ENCODE measurements at places on chromosomes 13 and 19. TPM values are rescaled to one million over a fixed set of nuclear protein-coding genes. Genes with fewer than 3 reads are reported as not detected.

SLITRK5 gene
- total RNA-seq, result 0.38 TPM

NOTCH3 gene
- 0.23 TPM for total RNA-seq

PCSK4 gene
- total RNA-seq, result 3.1 TPM

PTPRH gene
- not detected for total RNA-seq

LILRA2 gene
- 0.35 TPM for total RNA-seq

LACC1 gene
- 5.0 TPM for total RNA-seq

IFNL1 gene
- total RNA-seq, result not detected

HSD17B14 gene
- total RNA-seq, result 0.35 TPM

CPT1C gene
- total RNA-seq, result 1.5 TPM

CAPS gene
- 68.0 TPM for total RNA-seq

ZNF90 gene
- 5.4 TPM for total RNA-seq

ZNF649 gene
- 30.8 TPM for total RNA-seq

SYNGR4 gene
- total RNA-seq, result not detected

ZNF878 gene
- total RNA-seq, result not detected

CBY2 gene
- total RNA-seq, result 0.61 TPM

KIRREL2 gene
- total RNA-seq, result not detected

FKBP8 gene
- 231 TPM for total RNA-seq

HSH2D gene
- total RNA-seq, result 17.8 TPM

EMC10 gene
- total RNA-seq, result 92.6 TPM

MYO1F gene
- 329 TPM for total RNA-seq

NCR1 gene
- total RNA-seq, result not detected

SIGLEC8 gene
- not detected for total RNA-seq

SAMD1 gene
- total RNA-seq, result 43.3 TPM

RYR1 gene
- 6.2 TPM for total RNA-seq

ZNF729 gene
- not detected for total RNA-seq

IQCN gene
- 5.5 TPM for total RNA-seq

FBXO46 gene
- total RNA-seq, result 37.3 TPM

TPTE2 gene
- not detected for total RNA-seq

LPAR2 gene
- total RNA-seq, result 72.4 TPM

IZUMO1 gene
- not detected for total RNA-seq

USHBP1 gene
- total RNA-seq, result not detected

SIRT6 gene
- total RNA-seq, result 27.0 TPM

ATXN8OS gene
- not detected for total RNA-seq

QPCTL gene
- total RNA-seq, result 11.4 TPM

FFAR2 gene
- total RNA-seq, result not detected

ARHGAP45 gene
- 836 TPM for total RNA-seq

IZUMO2 gene
- not detected for total RNA-seq

All from CD4-positive, alpha-beta memory T cell (primary cell).